ENCODE measurements at places on chromosomes 7 and 10.

GRCh38 chr10:110081911-110082310 lies 74.1 kb downstream of the ADD3 start:
- DNase-seq, result peak; percentile 30

DNA sequence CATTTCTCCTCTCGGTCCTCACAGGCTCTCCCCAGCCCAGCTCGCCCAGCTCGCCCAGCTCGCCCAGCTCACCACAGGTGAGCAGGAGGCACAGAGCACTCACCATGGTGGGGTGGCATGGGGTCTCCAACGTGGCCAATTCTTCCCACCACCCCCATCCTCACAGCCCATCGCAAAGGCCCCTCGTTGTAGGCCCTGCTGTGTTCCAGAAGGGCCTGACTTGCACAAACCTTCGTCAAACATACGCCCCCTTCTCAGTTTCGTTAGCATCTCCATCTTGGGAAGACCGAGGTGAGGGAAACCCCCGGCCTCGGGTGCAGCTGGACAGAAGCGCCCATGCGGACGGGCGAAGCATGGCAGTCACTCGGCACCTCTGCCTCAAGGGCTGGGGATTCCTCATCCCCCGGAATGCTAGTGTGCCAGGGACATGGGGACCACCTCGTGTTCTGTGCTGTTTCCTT lies 304.6 kb downstream of the TNS3 start:
- DNase-seq, result no peak

DNA sequence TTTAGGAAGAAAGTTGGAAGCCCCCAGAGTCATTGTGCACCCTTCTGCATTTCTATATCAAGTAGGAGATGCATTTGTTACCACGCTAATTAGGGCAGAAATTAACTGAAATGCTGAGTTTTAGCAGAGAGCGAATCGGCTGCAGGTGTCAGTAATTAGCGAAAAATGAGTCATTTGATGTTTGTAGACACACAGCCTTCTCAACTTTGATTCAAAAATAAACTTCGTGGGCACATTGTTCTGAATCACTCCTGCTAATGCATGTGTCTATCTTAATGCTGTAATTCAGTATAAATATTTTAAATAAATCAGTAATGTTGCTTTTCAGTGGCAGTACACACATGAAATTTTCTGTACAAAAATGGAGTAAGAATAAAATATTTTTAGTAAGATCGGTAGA lies 109.5 kb upstream of the CARD11 start:
- no peak for DNase-seq

DNA sequence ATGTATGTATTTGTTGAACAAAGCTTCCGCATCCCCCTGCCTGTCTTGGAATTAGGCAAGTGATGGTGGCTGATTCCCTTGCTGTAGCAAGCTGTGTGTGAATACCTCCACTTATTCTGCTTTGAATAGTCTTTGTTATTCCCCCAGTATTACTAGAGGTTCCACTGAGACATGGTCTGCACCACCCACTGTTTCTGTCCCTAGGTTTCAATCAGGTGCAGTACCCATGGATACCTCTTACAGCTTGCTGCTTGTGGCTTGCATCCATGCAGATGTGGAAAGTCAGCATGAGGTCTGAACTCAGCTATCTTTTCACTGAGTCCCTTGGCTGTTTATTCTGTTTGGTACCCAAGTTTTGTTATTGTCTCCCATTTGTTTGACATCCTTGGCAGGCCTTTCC lies 447.4 kb downstream of the GRM8 start:
- DNase-seq, result no peak

DNA sequence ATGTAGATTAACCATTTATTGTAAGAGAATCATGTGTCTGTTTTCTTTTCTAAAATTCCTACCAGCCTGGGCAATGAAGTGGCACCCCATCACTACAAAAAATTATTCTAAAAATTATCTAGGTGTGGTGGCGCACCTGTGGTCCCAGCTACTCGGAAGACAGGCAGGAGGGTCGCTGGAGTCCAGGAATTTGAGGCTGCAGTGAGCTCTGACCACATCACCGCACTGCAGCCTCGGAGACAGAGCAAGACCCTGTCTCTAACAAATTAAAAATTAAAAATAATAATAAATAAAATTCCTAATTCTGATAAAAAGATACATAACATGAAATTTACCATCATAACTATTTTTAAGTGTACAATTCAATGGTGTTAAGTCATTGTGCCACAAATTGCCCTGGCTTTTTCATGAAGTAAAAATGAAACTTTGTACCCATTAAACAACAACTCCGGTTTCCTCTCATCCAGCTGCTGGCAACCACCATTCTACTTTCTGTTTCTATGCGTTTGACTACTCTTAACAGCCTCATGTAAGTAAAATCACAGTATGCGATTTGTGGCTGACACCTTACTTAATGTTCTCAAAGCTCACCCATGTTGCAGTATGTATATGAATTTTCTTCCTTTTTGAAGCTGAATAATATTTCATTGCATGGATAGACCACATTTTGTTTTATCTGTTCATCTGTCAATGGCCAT lies 20.6 kb upstream of the USP6NL start:
- DNase-seq, result no peak

- DNase-seq, result no peak
Observed at GRCh38 chr7:2029936-2030335, 202.8 kb downstream of the MAD1L1 start.

GRCh38 chr10:32253276-32253675 lies 93.7 kb downstream of the EPC1 start:
- no peak for DNase-seq

DNA sequence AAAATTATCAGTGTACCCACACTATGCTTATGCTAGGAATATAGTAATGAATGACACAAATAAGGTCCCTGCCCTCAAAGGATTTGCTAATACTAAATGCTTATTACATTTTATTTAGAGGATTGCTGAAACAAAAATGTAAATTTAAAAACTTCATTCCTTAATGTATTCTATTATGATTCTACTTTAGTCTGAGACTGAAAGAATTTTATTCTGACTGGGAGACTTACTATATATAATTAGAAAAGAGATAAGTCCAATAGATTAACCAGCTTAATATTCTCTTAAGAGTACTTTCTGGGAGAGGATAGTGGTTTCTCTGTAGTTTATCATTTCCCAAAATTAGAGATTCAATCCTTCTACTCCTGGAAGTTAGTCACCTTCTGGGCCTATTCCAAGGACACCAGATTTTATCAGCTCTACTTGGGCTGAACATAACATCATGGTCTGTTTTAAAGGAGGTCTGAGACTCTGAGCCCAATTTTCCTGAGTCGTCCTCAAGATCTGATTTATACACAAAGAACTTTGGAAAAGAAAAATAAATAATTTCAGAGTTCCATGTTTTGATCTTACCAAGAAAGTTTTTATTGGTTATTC lies 41.1 kb downstream of the ASZ1 start:
- peak; percentile 4 for DNase-seq

GRCh38 chr10:118473305-118473960 lies 122.0 kb downstream of the PRLHR start:
- DNase-seq, result no peak

DNA sequence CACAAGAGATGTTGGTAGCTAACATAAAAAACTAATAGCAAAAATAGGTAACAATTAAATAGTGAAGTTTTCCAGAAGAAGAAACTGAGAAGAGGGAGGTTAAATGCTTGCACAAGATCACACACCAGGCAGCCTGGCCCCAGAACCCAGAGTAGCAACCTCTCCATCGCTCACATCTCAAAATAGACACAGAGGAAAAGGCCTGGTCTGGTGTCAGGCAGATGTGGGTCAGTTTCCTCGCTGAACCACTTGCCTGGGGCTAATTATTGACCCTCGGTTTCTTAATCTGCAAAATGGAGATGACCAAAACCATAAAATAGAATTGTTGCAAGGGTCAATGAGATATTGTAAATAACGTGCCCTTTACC lies 44.5 kb upstream of the STK17A start:
- DNase-seq, result no peak

GRCh38 chr10:70597856-70598815 lies 4.4 kb downstream of the PRF1 start:
- no peak for DNase-seq

GRCh38 chr7:116689790-116690259 lies 17.8 kb downstream of the MET start:
- no peak for DNase-seq

- DNase-seq, result no peak
Observed at GRCh38 chr10:78602201-78602932, 466.4 kb upstream of the ZMIZ1 start.

GRCh38 chr7:25613912-25614311 lies 385.6 kb upstream of the NPVF start:
- no peak for DNase-seq

- DNase-seq, result peak; percentile 34
Observed at GRCh38 chr10:32256613-32257437, 90.1 kb downstream of the EPC1 start.

DNA sequence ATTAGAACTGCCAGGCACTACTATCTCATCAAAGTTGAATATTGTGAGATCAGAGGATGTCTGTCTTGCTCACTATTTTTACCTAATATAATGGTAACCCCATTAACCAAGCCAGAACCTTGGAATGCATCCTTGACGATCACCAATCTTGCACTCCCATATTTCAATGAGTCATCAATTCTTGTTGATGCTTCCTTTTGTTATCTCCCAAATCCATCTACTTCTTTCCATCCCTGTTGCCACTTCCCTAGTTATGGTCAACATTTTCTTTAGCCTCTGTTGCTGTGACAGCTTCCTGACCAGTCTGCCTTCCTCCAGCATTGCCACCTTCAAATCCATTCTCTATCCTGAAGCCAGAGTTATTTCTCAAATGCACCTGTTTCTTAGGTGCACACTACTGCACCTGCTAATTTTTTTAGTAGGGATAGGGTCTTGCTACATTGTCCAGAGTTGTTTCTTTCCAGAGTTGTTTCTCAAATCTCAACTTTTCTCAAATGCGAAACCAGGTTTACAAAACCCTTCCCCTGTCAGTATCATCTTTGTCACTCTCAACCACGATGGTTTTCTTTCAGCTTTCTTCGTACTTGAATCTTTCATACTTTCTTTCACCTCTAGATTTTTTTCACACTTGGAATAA lies 15.7 kb downstream of the ITGA8 start:
- no peak for DNase-seq

DNA sequence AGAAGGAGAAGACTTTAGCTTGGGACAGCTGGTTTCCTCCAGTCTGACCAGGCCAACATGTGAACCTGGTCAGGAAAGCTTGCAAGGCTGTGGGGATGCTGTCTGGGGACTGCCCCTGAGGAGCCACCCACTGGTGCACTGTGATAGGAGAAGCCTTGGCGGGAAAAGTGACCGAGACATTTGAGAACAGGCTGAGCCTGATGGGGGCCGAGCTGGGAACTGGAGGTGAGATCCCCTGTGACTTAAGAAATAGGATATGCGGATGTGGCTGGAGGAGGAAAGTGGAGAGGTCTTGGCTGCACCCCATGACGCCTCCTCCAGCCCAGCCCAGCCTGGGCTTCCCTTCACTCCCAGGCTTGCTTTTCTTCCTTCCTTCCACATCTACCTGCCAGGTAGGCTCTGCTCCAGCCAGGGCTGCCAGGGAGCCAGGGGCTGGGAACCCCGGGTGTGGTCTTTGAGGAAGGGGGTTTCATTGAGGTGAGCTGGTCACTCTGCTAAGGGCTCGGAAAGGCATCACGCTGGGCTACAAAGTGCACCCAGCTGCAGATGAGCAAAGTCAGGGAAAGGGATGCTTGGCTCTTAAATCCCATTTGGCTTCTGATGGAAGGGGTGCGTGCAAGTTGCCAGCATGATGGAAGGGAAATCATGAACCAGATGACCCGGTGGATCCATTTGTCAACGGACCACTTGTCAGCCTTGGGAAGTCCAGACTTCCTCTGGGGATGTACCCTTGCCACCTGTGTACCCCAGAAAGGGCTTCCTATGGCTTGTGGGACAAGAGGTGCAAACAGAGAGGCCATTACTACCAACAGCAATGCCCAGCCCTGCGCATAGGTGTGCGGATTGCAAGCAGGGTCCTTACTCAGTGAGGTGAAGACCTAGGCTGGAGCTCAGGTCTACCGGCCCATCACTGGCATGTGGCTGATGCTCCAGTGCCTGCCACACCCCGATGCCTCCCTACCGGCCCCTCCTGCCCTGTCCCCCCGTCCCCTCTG lies 66.3 kb downstream of the C10orf143 start:
- DNase-seq, result no peak

Measured in HCEC 1CT (cell line).